ENCODE measurements at places on chromosomes 5 and 9.

DNA sequence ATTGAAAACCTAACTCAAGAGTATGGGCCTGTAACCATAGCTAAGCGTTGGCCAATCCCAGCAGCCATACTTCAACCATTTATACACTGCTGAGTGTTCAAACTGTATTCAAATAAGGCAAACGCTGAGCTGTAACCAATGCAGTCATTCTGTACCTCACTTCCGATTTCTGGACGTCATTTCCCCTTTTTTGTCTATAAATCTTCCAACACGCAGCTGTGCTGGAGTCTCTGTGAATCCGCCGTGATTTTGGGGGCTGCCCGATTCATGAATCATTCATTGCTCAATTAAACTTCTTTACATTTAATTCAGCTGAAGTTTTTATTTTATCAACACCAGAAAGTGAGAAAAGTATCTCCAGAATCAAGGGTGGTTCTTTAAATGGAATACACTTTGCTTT is 31.7 kb downstream of the MTX3 start:
- DNase-seq: no peak

- no peak for DNase-seq
Measured at GRCh38 chr9:114016629-114017423, 61.3 kb downstream of the AMBP start.

GRCh38 chr5:78320401-78320800 is 25.9 kb upstream of the AP3B1 start:
- DNase-seq: no peak

GRCh38 chr9:83027153-83027891 is 35.6 kb downstream of the RASEF start:
- DNase-seq: peak; percentile 83

- DNase-seq: no peak
Measured at GRCh38 chr9:114911167-114911821, 19.1 kb downstream of the TNFSF8 start.

GRCh38 chr5:121189342-121190305 is 662.1 kb upstream of the FTMT start:
- no peak for DNase-seq

Data from epithelial cell of prostate (primary cell).